ENCODE measurements at places on chromosomes 4 and X. TPM values are rescaled to one million over a fixed set of nuclear protein-coding genes. Genes with fewer than 3 reads are reported as not detected.

DNA sequence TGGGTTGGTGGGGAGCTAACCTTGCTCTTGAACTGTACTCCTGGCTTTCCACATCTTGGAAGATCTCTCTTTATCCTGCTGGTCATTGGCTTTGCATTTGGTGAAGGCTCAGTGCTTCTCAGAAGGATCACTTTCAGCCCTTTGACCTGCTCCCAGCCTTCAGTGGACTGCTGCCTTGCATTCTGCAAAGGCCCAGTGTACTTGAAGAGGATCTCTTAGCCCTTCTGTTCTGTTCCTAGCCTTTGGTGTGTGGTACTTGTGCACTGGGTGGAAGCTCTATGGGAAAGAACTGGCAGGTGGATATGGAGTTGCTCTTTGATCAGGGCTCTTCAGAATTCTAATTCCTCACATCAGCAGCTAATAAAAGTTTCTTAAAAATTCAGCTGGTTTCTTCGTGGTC, 46.5 kb downstream of the FGF2 start:
- H3K4me1 ChIP-seq: peaks cover 74% of the 10 kb centered on the region
- peak overlapping the region; percentile 52 for H3K4me3 ChIP-seq
- no peak for DNase-seq
- peak overlapping the region; percentile 69 for H3K27ac ChIP-seq
- H3K27me3 ChIP-seq: no peaks in the 10 kb centered on the region
- peaks cover 27% of the 10 kb centered on the region for H3K36me3 ChIP-seq

GRCh38 chr4:147801820-147802219, 69.9 kb downstream of the ARHGAP10 start:
- no peak overlapping the region for H3K4me3 ChIP-seq
- H3K36me3 ChIP-seq: no peaks in the 10 kb centered on the region
- no peak for DNase-seq
- H3K4me1 ChIP-seq: no peaks in the 10 kb centered on the region
- H3K27ac ChIP-seq: no peak overlapping the region

DNA sequence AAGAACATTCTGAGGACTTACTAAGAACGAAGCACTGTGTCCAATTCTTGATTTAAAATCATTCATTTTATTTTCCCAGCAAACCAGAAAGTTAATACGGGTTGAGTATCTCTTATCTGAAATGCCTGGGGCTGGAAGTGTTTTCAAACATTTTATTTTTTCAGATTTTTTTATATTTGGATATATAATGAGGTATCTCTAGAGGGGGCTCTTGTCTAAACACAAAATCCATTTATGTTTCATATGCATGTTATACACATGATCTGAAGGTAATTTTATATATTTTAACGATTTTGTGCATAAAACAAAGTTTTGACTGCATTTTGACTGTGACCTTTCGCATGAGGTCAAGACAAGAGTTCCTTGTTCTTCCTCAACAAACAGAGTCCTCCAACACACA, 320.9 kb downstream of the ASMT start:
- H3K4me3 ChIP-seq: no peak overlapping the region
- no peaks in the 10 kb centered on the region for H3K36me3 ChIP-seq
- DNase-seq: no peak
- no peaks in the 10 kb centered on the region for H3K27me3 ChIP-seq

- H3K4me1 ChIP-seq: no peaks in the 10 kb centered on the region
- H3K27ac ChIP-seq: no peak overlapping the region
- H3K27me3 ChIP-seq: no peaks in the 10 kb centered on the region
- no peaks in the 10 kb centered on the region for H3K36me3 ChIP-seq
- DNase-seq: no peak
- H3K4me3 ChIP-seq: no peak overlapping the region
Measured at GRCh38 chr4:96670381-96670780, 830.5 kb downstream of the PDHA2 start.

DNA sequence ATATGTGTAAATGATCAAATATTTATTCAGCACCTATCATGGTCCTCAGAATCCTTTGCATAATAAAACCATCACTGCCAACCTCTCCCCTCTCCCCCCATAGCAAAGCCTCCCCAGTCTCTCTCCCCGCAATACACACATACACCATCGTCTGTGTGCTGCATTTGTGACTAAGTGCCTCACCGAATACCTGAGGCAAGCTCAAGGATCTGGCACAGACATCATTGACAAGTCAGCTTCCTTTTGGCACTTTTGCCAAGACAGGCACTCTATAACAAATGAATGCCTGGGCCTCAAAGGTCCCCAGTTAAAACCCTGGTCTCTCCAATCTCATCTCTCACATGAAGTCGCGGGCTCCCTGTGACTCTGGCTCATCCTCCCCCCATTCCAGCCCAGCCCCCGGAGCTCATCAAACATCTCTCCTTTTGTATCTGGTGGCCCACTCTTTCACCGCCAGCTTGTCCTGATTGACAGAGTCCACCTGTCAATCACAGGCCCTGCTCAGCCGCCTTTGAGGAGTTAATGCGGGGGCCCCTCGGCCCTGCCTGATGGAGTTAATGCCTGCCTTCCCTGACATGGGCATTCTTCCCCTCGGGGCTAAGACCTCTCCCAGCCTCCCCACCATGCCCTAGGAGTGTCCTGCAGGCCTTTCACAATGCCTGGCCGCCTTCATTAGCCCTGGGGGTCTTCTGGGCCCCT, 135.8 kb upstream of the ATP6AP2 start:
- no peak overlapping the region for H3K27ac ChIP-seq
- H3K4me3 ChIP-seq: no peak overlapping the region
- H3K4me1 ChIP-seq: no peaks in the 10 kb centered on the region
- no peaks in the 10 kb centered on the region for H3K27me3 ChIP-seq

- DNase-seq: no peak
- H3K36me3 ChIP-seq: no peaks in the 10 kb centered on the region
- H3K4me3 ChIP-seq: peak overlapping the region; percentile 86
- no peaks in the 10 kb centered on the region for H3K27me3 ChIP-seq
Measured at GRCh38 chr4:37825968-37826294, 555 bp upstream of the PGM2 start.

- H3K4me1 ChIP-seq: no peaks in the 10 kb centered on the region
- H3K36me3 ChIP-seq: no peaks in the 10 kb centered on the region
- no peak for DNase-seq
- H3K27ac ChIP-seq: no peak overlapping the region
Measured at GRCh38 chr4:14524276-14524675, 478.0 kb upstream of the CPEB2 start.

The IL13RA2 gene
- total RNA-seq: 11.5 TPM

The S100G gene
- total RNA-seq: not detected

The LARP1B gene
- 14.3 TPM for total RNA-seq

The F9 gene
- total RNA-seq: not detected

The FHDC1 gene
- total RNA-seq: 0.25 TPM

The SLC7A11 gene
- total RNA-seq: 67.2 TPM

Measured in GM23248 (cell line).